ENCODE measurements at places on chromosomes 2 and 18. TPM values are rescaled to one million over a fixed set of nuclear protein-coding genes. Genes with fewer than 3 reads are reported as not detected.

LRRC30 gene
- not detected for total RNA-seq

PLA2R1 gene
- 3.0 TPM for total RNA-seq

HOXD4 gene
- not detected for total RNA-seq

HOXD11 gene
- not detected for total RNA-seq

RAB6C gene
- total RNA-seq, result 0.22 TPM

SLC9A4 gene
- total RNA-seq, result not detected

CXCR1 gene
- 0.54 TPM for total RNA-seq

GPR35 gene
- 2.0 TPM for total RNA-seq

RTP5 gene
- total RNA-seq, result not detected
